ENCODE measurements at places on chromosomes 7 and 10.

DNA sequence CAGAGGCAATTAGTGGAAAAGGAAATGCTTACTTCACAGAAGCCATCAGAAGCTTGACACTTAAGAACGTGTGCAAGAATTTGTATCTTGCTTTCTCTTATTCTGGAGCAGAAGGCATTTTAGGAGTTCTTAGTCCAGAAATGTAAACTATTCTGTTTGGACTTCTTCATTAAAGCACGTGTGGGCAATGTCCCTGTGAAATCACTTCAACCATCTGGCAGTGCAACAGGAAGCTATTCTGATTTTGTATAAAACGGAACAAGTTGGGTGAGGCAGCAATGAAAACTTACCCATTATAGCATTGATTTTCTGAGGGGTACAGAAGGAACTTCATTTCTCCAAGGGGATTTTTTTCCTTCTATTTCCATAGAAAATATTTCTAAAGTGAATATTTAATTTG lies 21.3 kb upstream of the ARHGAP21 start:
- no peak for DNase-seq

GRCh38 chr7:51114501-51114900 lies 202.1 kb downstream of the COBL start:
- no peak for DNase-seq

GRCh38 chr10:99656199-99657064 lies 2.9 kb upstream of the ENTPD7 start:
- DNase-seq: no peak

DNA sequence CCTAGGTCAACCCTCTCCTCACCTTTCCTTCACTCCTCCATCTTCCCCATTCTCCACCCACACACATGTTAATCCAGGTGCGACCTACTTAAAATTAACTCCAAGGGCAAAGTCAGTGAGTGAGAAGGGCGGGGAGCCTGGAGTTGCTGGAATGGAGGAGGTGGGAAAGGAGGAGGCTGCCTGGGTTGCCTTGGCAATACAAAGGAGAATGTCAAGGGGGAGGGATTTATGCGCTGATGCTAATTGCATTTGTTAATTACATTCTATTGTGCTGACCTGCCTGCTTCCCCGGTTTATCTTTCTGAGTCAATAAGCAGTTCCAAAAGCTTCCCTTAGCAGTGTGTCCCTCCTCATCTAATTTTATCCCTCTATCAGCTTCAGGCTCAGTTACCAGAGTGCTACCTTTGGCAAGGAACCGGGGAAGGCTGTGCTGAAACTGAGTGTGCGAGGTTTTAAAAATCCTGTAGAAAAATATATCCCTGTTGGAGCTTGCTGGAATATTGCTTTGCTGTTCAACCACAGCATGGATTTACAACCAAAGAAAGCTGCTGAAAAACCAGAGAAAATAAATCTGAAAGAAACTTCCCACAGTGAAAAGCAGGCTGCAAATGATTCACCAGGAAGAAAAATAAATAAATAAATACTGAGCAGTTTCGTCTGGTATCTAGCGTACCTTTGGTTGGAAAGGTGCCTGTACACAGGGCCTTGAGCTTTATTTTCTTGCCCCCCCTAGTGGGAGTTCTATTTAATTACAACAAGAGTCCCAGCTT lies 113.2 kb upstream of the DGKB start:
- DNase-seq: peak; percentile 65

DNA sequence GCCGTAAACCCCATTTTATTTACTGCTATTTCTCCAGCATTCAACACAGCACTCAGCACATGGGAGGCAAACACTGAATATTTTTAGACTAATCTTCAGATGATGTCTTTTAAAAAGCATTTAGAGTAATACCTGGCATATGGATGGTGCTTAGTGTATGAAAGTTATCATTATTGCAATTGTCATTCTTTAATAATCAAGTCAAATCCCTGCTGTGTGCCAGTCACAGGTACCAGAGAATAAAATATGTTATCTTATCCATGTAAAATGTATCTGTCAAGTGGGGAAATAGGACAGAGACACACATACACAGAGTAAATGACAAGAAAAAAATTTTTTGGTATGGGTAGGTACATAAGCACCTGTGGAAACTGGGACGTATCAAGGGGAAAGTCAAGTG lies 18.5 kb downstream of the ANKRD22 start:
- no peak for DNase-seq
